ENCODE measurements at places on chromosomes 11 and 22. TPM values are rescaled to one million over a fixed set of nuclear protein-coding genes. Genes with fewer than 3 reads are reported as not detected.

DNA sequence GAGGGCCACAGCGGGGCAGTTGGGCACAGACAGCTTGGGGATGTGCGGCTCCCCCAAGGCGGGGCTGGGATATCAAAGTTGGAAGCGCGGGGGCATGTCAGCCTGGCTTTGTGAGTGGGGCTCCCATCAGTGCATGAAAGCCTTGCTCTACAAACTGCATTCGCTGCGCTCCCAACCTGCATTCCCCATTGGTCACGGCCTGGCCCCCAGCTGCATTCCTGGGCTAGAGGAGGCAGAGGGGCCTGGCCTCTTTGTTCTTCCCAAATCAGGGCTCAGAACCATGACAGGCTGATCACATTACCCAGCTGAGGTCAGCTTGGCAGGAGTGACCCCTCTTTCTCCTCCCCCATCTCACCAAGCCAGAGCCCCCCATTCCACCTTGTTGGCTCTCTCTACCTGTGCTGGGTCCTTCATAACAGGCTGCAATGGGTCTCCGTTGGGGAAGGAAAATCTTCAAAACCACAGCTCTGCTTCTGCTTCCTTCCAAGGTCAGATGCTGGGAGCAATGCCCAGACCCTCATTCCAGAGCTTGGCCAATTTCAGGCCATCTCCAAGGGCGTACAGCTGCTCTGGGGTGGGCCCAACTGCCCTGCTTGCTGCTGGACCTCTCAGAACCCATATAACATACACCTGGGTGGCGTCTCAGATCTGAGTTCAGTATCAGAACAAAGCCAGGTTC lies 38.7 kb upstream of the CDON start:
- H3K4me1 ChIP-seq = no peaks in the 10 kb centered on the region
- H3K4me3 ChIP-seq = no peak overlapping the region
- DNase-seq = no peak
- H3K27ac ChIP-seq = no peak overlapping the region
- no peaks in the 10 kb centered on the region for H3K27me3 ChIP-seq

DNA sequence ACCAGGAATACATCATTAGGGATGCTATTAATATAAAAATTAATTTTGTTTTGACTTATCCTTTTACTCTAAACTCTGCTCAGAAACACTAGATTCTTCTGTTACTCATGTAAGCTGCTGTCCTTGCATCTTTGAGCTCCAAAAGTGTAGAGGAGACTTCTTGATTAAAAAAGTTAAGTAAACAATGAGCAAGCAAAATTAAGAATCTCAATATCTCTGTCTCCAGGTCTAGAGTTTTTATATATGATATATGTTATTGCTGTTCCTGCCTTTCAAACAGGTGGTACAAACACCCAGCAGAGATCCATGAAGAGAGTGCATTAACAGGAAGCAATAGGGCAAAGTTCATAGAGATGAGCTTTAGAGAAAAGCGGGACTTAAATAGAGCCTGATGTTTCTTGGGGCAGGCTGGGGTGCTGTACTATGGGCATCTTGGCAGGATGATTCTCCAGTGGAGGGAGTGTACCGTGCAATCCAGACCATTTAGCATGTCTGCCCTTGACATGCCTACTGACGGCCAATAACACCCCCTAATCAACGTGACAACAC lies 6.9 kb downstream of the MAPK1 start:
- no peak overlapping the region for H3K27ac ChIP-seq
- DNase-seq = no peak
- no peaks in the 10 kb centered on the region for H3K36me3 ChIP-seq
- peaks cover 21% of the 10 kb centered on the region for H3K4me1 ChIP-seq

DNA sequence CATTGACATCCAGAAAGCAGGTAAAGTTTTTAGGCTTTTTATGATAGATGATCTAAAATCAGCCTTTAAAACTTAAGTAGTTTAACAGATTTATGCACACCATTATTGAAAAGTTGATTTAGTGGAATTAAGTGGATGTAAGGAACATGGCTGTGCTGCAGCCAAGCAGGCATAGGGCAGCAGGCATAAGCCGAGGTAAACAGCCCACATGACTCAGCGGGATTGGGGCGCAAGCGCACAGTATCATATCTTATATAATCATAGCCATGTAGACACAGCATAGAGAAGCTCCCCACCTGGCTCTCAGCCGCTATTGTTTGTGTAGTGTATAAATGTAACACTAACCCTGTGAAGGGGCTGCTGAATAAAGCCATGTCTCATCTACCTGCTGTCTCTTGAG lies 157.5 kb downstream of the WNT11 start:
- no peaks in the 10 kb centered on the region for H3K36me3 ChIP-seq
- DNase-seq = peak; percentile 20
- no peak overlapping the region for H3K4me3 ChIP-seq
- H3K27ac ChIP-seq = no peak overlapping the region
- H3K4me1 ChIP-seq = no peaks in the 10 kb centered on the region
- H3K27me3 ChIP-seq = no peaks in the 10 kb centered on the region

KRTAP5-7 gene
- total RNA-seq = 2.7 TPM
